ENCODE measurements at places on chromosomes 4 and X. TPM values are rescaled to one million over a fixed set of nuclear protein-coding genes. Genes with fewer than 3 reads are reported as not detected.
A peak's percentile ranks its signal among the peaks of the same experiment; 100 is the strongest.

The RAI2 gene
- 32.1 TPM for total RNA-seq

The JCHAIN gene
- total RNA-seq = 99.1 TPM

The NAP1L2 gene
- 2.6 TPM for total RNA-seq

The TSPAN5 gene
- total RNA-seq = 6.9 TPM

The SYTL5 gene
- total RNA-seq = 0.46 TPM

The GAGE12E gene
- total RNA-seq = not detected

- no peak for DNase-seq
- no peaks in the 10 kb centered on the region for H3K4me1 ChIP-seq
- H3K36me3 ChIP-seq = no peaks in the 10 kb centered on the region
- H3K27ac ChIP-seq = no peak overlapping the region
- no peaks in the 10 kb centered on the region for H3K27me3 ChIP-seq
Measured at GRCh38 chr4:155624478-155624877, 42.2 kb upstream of the GUCY1A1 start.

DNA sequence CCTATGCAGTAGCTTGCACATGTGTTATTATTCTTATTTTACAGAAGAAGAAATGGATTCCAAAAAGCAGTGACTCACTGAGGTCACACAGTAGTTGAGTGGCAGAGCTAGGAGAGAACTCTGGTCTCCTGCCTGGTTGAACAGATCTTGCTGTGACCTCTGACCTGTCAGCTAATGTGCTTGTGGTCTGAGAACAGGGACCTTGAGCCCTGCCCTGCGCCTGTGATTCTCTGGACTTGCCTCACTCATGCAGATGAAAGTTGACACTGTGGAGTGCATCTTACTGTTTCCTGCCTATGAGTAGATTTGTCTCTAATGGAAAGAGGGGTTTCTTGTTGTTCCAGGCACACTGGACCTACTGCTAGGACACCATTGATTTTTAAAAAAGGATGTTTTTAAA lies 32.3 kb downstream of the ETNPPL start:
- H3K4me1 ChIP-seq = no peaks in the 10 kb centered on the region
- H3K27ac ChIP-seq = no peak overlapping the region
- H3K4me3 ChIP-seq = no peak overlapping the region
- no peak for DNase-seq

- H3K27ac ChIP-seq = no peak overlapping the region
- no peak overlapping the region for H3K4me3 ChIP-seq
- no peaks in the 10 kb centered on the region for H3K36me3 ChIP-seq
- no peak for DNase-seq
Measured at GRCh38 chr4:67556436-67556835, 2.1 kb upstream of the STAP1 start.

GRCh38 chr4:112944006-112944405 lies 105.4 kb upstream of the ANK2 start:
- no peaks in the 10 kb centered on the region for H3K36me3 ChIP-seq
- peaks cover 3% of the 10 kb centered on the region for H3K27me3 ChIP-seq
- H3K27ac ChIP-seq = no peak overlapping the region
- H3K4me1 ChIP-seq = no peaks in the 10 kb centered on the region
- no peak for DNase-seq

- H3K36me3 ChIP-seq = no peaks in the 10 kb centered on the region
- H3K27me3 ChIP-seq = no peaks in the 10 kb centered on the region
- no peak overlapping the region for H3K27ac ChIP-seq
Measured at GRCh38 chr4:125750828-125751466, 436.2 kb downstream of the FAT4 start.

- H3K4me1 ChIP-seq = peaks cover 27% of the 10 kb centered on the region
- no peak overlapping the region for H3K27ac ChIP-seq
- no peaks in the 10 kb centered on the region for H3K27me3 ChIP-seq
- H3K36me3 ChIP-seq = no peaks in the 10 kb centered on the region
Measured at GRCh38 chr4:153522802-153523094, 56.6 kb downstream of the TMEM131L start.

GRCh38 chr4:151673908-151674520 lies 86.8 kb downstream of the GATB start:
- no peak for DNase-seq
- H3K27me3 ChIP-seq = no peaks in the 10 kb centered on the region
- H3K27ac ChIP-seq = no peak overlapping the region
- no peaks in the 10 kb centered on the region for H3K36me3 ChIP-seq
- no peaks in the 10 kb centered on the region for H3K4me1 ChIP-seq
- H3K4me3 ChIP-seq = peak overlapping the region; percentile 32

GRCh38 chrX:142711796-142712290 lies 313.9 kb upstream of the SPANXN4 start:
- no peak overlapping the region for H3K4me3 ChIP-seq
- no peak overlapping the region for H3K27ac ChIP-seq
- H3K27me3 ChIP-seq = no peaks in the 10 kb centered on the region
- no peaks in the 10 kb centered on the region for H3K4me1 ChIP-seq
- no peak for DNase-seq

- H3K27me3 ChIP-seq = no peaks in the 10 kb centered on the region
- DNase-seq = no peak
- H3K4me3 ChIP-seq = no peak overlapping the region
- H3K36me3 ChIP-seq = no peaks in the 10 kb centered on the region
- peaks cover 8% of the 10 kb centered on the region for H3K4me1 ChIP-seq
Measured at GRCh38 chrX:133375615-133376340, 39.5 kb downstream of the GPC4 start.

DNA sequence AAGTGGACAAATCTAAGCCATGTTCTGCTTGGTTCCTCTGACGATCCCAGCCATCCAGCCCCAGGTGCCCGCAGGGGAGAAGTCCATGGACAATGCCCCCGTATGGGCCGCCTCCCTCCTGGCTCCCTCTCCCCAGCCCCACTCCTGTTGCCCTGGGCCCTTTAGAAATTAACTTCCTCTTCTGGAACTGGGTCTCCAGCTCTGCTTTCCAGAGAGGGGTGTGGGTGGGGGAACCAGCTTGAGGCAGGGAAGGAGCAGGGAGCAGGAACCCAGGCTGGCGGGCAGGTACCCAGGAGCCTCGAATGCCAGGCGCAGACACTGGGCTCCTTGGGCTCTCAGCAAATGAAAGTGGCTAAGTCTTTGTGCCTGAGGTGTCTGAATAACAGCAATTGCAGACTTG lies 12.7 kb upstream of the ABLIM2 start:
- H3K36me3 ChIP-seq = no peaks in the 10 kb centered on the region
- H3K4me3 ChIP-seq = no peak overlapping the region

Measured in upper lobe of right lung (tissue), 1 donor.